ENCODE measurements at places on chromosomes 7 and 10.

- DNase-seq: no peak
Measured at GRCh38 chr7:139899328-139899955, 70.4 kb downstream of the TBXAS1 start.

- DNase-seq: no peak
Measured at GRCh38 chr10:20492447-20492846, 404.7 kb downstream of the NEBL start.

- no peak for DNase-seq
Measured at GRCh38 chr7:121755286-121755685, 117.7 kb upstream of the PTPRZ1 start.

DNA sequence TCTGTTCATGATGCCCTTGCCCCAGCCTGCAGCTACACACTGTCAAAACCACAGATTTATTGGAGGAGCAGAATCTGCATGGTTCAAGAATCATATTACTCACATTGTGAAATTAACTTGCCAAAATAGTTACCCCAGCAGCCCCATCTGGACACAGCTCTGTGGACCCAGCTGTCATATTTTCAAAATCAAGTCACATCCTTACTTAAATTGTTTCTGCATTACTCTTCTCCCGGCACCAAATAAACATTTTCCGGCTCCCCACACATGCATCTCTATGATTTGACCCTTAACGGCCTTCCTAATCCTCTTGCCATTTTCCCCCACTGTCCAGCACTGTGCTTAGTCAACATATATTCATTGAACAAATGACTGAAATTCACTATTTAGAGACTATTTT, 43.8 kb upstream of the GPR26 start:
- DNase-seq: peak; percentile 94

DNA sequence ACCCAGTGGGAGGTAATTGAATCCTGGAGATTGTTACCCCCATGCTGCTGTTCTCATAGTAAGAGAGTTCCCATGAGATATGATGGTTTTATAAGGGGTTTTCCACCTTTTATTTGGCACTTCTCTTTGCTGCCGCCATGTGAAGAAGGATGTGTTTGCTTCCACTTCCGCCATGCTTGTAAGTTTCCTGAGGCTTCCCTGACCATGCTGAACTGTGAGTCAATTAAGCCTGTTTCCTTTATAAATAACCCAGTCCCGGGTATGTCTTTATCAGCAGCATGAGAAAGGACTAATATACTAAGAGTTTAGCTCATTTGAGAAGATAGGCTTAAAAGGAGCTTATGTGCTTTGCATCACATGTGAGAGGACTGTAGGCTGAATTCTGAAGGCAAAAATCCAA, 29.3 kb downstream of the TMEM248 start:
- no peak for DNase-seq

DNA sequence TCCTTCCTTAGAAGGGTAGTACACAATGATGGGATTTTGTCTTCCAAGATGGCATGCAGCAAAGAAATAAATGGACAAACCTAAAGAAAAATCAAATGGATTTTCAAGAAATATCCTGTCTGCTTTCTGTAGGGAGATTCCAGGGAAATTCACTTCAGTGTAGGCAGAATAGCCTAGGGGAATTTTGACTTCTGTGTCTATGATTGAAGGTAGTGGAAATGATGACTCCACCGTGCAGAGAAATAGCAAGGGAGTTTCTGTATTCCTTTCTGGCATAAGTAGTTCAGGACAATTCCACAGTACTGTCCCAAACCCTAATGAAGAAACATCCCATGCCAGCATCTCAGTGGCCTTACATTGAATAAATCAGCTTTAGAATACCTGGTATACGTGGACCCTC, 9.5 kb downstream of the ATOH7 start:
- DNase-seq: no peak

All from AG10803 (cell line).